Motor neuron (in vitro differentiated cells): ENCODE measurements at places on chromosomes 7 and 10.
A peak's percentile ranks its signal among the peaks of the same experiment; 100 is the strongest.

- peak; percentile 86 for ATAC-seq
Measured at GRCh38 chr7:130896898-130897514, 163.0 kb upstream of the KLF14 start.

- ATAC-seq, result no peak
Measured at GRCh38 chr10:107616463-107617410, 452.2 kb upstream of the SORCS1 start.

DNA sequence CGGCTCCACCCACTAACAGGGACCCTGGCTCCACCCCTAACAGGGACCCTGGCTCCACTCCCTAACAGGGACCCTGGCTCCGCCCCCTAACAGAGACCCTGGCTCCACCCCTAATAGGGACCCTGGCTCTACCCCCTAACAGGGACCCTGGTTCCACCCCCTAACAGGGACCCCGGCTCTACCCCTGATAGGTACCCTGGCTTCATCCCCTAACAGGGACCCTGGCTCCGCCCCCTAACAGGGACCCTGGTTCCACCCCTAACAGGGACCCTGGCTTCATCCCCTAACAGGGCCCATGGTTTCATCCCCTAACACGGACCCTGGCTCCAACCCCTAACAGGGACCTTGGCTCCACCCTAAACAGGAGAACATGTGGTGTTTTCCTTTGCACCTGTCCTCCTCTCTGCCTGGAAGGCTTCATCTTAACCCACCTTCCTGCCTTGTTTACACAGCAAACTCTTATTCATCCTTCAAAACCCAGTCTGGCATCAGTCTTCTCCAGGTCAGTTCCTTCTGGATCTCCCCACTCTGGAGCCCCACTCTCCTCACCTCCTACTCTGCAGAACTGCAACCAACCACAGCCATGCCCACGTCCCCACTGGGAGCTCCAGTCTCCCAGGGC lies 58.0 kb downstream of the CHST15 start:
- ATAC-seq, result no peak

GRCh38 chr7:104933521-104933988 lies 80.5 kb upstream of the KMT2E start:
- ATAC-seq, result no peak

GRCh38 chr10:6065406-6065805 lies 3.2 kb upstream of the IL2RA start:
- ATAC-seq, result no peak

DNA sequence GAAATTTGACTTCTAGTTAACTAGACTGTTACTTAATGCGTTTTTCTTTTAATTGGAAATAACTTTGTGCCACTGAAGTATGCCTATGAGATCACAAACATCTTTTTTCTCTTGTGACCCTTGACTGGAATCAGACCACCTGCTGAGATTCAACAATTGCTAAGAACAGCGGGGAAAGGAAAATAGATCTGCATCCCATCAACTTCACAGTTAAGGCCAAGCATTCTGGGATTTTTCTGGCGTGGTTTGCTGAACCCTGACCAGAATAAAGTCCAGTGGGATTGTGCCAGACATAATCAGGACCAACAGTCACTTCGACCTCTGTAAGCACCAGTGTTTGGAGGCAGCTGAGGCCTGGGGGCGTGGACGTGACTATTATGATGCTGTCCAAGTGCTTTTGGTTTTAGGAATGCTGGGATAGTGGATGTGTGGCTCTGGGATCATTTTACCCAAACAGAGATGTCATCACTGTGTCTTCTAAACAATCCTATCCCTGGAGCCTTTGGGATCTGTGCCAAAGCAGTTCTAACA lies 373.3 kb upstream of the PRKCQ start:
- ATAC-seq, result no peak

GRCh38 chr7:122844191-122844988 lies 41.9 kb downstream of the CADPS2 start:
- ATAC-seq, result no peak

DNA sequence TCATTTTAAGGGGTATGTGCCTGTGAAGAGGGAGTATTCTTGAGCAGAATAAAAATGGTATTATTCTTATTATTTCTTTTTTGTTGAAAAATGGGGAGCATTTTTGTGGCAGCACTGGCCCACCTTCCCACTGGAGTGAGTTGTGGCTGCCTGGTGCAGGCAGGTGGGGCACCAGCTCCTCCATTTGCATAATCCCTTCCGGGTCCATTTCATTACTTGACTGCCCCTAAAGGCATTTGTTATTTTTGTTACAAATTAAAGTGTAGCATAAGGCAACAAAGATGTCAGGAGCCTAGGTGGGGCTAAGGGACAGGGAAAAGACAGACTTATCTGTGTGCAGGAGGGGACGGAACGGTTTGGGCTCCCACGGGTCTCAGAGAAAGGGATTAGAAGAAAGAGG lies 26.8 kb downstream of the GOLGA7B start:
- ATAC-seq, result no peak

- no peak for ATAC-seq
Measured at GRCh38 chr10:121183236-121183635, 332.1 kb downstream of the WDR11 start.

- ATAC-seq, result no peak
Measured at GRCh38 chr7:75992083-75992755, 2.2 kb downstream of the TMEM120A start.

DNA sequence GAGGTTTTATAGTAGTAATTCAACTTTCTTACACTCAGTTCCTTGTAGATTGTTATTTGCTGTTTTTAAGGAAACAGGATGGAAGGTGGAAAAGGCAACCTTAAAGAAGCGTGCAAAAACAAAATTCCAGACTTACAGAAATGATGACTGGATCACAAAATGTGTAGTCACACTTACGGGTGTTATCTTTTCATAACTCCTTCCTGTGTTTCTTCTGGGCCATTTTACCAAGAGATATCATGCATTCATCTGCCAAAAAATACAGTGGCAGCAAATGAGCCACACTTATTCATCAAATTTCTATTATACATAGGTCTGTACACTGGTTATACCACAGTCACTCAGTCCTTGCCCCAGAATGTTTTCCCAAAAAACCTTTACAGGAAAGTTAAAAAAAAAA lies 94.3 kb upstream of the IL6 start:
- ATAC-seq, result no peak

DNA sequence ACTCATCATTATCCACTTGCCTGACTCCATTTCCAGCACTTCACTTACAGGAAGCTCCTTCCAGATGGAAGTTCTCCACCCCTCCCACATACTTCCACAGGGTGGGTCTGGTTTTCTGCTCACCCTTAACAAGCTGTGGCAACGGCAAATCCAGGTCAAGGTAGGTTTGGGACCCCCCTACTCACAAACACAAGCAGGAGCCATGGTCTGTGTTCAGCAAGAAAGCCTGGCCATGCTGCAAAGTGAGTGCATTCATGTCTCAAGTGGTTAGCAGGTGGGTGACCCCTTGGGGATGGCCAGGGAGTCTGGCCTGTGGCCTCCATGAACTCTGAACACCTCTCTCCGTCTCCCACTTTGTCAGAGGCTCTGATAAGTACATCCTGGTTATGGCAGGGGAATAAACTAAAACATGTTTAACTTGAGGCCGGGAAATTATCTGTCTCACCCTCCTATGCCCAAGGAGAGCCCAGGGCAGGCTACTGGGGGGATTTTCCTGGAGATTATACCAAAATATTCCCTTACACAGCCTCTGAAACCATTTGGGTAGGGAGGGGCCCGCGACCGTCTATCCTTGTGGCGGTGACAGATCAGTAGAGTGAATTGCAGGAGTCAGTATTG lies 844 bp downstream of the XPNPEP1 start:
- peak; percentile 5 for ATAC-seq

DNA sequence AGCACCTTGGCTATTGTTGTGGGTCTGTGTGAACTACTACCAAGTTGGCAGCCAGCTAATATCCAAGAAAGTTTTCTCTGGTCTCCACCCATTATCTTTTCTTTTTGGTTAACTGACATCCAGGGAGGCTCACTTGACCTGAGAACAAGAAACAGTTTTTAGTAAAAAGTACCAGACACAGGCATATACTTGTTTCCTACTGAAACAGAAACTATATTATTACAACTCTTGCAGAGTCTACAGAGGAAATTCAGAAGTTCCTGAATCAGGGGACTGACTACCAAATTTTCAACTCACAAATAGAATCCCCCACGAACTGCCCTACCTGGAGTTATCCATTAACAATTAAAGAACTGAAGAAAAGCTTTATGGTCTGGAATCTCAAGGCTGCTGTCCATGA lies 168.9 kb downstream of the KCND2 start:
- no peak for ATAC-seq

- ATAC-seq, result no peak
Measured at GRCh38 chr10:47441938-47442337, 42.0 kb downstream of the ANXA8 start.

GRCh38 chr10:119327096-119327745 lies 119.8 kb downstream of the GRK5 start:
- no peak for ATAC-seq

- no peak for ATAC-seq
Measured at GRCh38 chr10:102236006-102236405, 5.3 kb downstream of the PITX3 start.

DNA sequence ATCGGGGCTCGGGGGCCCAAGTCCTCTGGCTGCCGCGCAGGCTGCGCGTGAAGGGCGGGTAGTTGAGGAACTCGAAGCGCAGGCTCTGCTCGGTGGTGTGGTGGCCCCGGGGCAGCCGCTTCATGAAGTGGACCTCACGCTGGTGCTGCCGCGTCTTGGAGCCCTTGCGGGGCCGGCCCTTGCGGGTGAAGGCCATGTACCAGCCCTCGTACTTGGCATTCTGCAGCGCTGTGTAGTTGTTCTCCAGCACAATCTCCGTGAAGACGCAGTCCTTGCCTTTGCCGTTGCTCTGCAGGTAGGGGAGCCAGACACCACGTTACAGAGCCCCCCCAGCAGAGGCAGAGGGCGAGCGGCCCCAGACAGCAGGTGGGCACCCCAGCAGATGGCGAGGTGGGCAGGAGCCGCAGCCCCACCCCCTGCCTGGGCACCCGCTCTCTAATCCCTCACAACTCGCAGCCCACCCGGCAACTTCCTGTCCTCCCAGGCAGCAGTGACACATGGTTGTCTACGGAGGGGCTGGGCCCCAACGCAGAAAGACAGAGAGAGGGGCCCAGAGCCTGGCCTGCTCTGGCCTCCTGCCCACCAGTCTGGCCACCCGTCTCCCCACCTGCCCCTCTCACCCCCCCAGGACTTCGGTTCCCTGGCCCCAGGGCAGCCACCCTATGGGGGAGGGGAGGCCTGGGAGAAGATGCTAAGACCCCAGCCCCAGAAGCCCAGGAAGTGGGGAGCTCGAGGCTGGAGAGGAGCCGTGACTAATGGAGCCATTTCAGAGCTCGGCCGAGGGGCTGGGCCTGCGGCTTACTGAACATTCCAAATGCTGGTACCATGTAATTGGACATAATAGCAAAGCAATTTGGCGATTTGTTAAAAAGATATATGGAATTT lies 5.3 kb downstream of the FGF8 start:
- ATAC-seq, result no peak

GRCh38 chr7:26186364-26187311 lies 13.9 kb downstream of the HNRNPA2B1 start:
- ATAC-seq, result no peak

DNA sequence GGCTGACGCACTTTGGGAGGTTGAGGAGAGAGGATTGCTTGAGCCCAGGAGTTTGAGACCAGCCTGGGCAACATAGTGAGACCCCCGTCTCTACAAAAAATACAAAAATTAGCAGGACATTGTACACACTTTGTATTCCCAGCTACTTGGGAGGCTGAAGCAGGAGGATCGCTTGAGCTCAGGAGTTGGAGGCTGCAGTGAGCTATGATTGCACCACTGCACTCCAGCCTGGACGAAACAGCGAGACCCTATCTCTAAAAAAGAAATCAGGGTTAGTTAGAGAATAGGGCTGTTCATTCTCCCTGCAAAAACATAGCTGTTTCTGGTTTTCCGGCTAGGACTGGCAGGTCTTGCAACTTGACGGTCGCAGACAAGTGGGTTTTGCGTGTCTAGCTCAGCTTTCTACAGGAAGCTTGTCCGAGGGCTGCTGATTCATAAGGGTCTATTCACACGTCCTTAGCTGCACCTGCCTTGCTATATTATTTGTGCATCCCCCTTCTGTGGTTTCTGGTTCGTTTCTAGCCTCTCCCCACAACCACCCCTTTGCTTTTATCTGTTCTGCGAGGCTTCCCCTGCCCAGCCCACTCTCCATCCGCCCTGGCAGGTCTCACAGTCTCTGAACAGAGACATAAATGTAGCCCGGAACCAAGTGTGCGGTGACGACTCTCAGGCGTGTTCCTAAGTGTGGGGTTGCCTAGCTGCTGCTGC lies 10.7 kb downstream of the AMZ1 start:
- no peak for ATAC-seq

GRCh38 chr10:4399556-4399955 lies 426.5 kb upstream of the AKR1E2 start:
- ATAC-seq, result no peak

GRCh38 chr10:12056748-12057147 lies 12.0 kb upstream of the DHTKD1 start:
- ATAC-seq, result no peak

- ATAC-seq, result no peak
Measured at GRCh38 chr7:102927312-102927933, 14.6 kb downstream of the LRRC17 start.

DNA sequence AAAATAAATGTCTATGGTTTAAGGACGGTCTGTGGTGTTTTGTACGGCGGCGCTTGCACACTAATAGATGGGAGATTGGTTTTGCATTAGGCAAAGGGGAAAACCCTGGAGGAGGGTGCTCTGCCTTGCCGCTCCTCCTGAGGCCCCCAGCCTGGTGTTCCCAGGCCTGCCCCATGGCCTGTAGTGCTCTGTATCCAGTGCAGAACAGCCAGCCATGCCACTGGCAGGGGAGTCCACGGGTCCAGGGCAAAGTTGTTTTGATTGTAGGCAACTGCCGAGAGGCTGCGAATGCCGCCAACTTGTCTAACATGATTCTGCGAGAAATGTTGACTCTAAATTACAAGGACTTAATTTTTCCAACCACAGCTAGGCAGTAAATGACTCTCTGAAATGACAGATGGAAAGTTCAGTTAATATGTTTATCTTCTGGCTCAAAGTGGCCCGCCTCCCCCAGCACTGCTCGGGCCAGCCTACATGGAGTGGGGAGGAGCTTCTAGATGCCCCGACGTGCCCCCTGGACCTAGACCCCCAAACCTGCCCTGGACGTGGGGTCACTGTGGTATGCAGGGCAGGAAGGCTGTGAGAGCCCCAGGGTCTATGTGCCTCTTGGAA lies 104.6 kb upstream of the GDF10 start:
- no peak for ATAC-seq

- no peak for ATAC-seq
Measured at GRCh38 chr7:117091721-117092120, 138.4 kb downstream of the ST7 start.

DNA sequence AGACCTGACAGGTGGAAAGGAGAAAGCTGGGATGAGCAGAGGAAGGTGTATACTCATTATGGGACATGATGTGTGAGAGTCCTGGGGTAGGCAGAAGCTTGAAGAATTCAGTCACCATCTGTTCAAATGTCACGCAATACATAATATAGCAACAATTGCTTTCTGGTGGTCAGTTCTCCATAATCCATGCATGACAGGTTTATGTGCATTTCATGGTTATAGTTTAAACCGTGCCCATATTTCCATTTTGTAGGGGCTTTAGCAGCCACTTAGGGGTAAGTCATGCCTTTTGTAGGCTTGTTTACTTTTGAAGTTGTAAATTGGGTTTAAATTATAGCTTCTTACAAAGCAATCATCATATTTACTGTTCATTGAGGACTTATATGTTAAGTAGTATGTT lies 158.8 kb downstream of the NXPH1 start:
- peak; percentile 99 for ATAC-seq
